EL (cell line): ENCODE measurements at places on chromosomes 2 and 18.

DNA sequence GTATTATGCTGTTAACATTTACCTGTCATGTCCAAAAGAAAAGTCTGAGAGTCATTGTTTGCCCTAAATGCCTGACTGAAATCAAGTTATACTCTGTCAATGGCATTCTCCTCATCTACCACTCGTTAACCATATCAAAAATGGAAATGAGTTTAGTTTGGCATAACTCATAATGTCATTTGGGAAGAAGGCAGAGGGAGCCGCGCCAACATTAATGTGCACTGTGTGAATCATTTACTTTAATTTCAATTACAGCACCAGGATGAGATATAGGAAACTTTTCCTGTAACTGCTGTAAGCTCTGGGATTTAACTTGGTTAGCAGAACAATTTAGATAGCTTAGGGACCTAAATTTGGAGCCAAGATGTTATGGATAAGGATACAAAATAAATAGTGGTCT lies 871.2 kb upstream of the POU3F3 start:
- DNase-seq: no peak

- DNase-seq: peak; percentile 10
These were observed 109.8 kb downstream of the ESCO1 start for GRCh38 chr18:21490748-21491147.

DNA sequence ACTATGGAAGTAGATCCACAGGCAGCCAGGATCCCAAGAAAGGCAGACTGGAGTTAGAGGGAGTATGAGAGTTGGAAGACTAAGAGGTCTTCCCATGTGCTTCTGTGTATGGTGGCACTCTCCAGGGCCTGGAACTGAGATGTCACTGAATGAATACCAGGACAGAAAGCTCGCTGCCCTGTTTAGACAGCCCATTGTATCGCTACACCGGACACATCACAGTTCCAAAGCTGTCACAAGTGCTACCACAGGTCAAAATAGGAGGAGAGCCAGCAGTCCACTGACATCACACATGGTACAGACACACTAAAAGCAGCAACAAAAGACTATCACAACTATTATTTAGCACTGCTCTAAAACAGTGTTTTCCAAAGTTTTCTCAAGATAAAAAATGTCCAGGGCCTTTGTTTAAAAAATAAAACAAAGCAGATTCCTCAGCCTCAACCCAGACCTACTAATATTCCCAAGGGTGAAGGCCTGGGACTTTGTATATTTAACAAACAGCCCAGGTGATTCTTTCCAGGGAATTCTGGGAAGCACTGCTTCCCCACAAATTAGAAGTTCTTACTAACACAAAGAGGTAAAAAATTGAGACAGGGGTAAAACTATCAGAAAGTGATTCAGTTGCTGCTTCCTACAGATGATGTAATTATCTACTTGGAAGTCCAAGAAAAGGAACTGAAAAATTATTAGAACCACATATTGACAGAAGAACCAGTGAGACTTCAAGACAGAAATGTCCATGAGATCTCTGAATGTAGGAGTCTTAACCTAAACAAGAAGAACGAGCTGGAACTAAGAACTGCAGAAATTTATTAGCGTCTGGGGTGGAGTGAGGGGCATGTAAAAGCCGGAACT lies 116.0 kb downstream of the DTNB start:
- DNase-seq: no peak

DNA sequence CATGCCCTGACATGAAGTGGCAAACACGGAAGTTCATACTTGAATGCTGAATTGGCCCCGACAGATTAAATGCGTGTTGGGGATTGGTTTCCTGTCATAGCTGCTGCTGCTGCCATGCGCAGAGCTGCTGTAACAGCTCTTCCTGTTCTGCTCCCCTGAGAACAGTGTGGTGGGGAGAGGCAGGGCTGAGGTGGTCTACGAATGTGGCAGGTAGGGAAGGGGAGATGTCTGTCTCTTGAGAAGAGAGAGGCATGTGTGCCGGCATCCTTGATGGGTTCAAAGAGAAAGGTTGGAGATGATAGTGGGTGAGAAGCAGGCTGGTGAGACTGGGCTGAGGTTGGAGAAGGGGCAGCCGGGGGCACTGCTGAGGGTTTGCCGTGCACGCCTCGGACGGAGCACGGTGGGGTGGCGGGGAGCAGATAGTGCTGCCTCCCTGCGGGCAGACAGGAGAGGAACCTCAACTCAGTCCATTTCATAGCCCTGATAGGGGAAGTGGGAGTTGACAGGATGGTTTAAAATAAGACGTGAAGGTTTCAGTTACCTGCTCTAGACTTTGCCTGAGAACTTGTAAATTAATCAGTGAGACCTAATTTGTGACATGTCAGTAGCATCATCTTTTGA lies 46.1 kb downstream of the TMEM185B start:
- no peak for DNase-seq

DNA sequence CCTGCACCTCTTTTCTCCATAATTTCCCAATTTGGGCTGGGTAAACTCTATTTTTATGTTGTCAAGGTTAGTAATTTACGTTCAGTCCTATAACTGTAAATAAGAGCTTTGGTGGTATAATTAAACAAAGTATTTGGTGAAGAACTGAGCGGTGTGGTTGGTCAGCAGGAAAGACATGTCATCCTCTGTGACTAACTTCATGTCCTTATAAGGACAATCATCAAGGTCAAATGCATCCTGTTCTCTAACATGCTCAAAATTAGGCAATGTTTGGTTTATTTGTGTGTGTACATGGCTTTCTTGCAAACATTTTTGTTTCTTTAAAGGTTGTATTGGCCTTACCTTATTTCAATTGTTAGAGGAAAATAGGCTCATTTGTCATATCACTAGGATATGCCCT lies 121.5 kb upstream of the NABP1 start:
- no peak for DNase-seq

GRCh38 chr2:220090050-220090449 lies 462.6 kb downstream of the SLC4A3 start:
- DNase-seq: peak; percentile 75

- DNase-seq: no peak
These were observed 75.4 kb downstream of the ANKRD12 start for GRCh38 chr18:9211955-9212354.

DNA sequence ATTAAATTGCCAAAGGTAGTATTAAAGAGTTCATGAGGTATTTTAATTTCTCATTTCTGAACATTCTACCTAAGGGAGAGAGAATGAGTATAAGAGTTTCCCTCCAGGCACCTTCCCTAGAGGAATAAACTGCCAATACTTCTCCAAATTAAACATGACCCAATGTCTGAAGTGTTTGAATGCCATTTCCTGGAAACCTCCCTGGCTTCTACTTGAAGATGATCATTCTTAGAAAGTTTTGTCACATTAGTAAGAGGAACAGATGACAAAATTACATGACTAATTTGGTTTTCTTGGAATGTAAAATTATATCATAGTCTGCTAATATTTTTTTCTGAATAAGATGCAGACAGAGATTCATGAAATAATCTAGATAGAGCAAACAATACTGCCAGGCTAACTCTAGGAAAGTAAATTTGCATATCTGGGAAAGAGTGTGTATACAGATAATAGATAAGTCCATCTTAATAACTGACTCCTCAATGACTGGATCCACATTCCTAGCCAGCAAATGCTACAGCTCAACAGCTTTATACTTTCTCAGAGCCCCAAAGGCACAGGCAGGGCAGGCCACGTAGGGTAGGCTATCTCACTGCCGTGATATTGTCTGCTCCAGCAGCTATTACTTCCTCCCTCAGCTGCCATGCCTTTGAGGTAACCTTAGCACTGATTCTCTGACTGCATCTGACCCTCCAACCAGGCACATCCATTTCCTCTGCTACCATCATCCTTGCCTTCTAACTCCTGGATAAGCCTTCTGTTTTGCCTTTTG lies 630.8 kb upstream of the PIK3C3 start:
- no peak for DNase-seq

DNA sequence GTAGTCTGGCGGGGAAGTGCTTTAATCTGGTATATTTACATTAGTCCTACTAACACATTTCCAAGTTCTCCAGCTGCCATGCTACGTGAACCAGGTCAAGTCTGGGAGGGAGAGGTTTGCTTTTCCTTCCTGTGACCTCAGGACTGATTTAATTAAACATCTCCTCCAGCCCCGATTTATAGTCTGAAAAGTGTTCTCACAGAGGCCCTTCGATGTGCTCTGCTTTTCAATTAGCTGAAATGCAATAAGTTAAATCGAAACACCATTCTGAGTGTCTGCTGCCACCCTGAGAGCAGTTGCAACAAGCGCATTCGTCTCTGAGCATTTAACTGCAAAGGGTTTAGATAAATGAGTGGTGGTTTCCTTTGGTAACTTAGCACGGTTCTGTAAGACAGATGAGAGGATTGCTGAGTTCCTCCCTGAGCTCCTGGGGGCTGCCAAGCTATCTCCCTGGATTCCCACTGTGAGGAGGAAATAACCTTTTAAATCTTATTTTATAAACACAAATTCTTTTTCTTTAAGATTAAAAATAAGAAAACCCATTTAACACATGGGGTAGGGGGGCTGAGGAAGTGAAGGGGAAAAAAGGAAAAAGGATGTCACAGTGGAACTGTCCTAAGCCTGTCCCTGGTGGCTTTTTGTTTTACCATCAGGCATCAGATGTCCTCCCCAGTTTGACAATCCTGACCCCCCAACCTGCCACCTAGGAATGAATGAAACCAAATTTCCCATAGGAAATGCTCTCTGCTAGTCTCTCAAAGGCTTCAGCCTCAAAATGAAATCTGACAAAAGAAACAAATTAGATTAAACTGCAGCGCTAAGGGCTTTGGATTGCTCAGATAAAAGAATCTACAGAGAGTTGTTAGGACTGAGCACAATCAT lies 56.5 kb upstream of the CREB1 start:
- DNase-seq: peak; percentile 81

- DNase-seq: no peak
These were observed 162.1 kb downstream of the BCL2 start for GRCh38 chr18:63157293-63158011.

DNA sequence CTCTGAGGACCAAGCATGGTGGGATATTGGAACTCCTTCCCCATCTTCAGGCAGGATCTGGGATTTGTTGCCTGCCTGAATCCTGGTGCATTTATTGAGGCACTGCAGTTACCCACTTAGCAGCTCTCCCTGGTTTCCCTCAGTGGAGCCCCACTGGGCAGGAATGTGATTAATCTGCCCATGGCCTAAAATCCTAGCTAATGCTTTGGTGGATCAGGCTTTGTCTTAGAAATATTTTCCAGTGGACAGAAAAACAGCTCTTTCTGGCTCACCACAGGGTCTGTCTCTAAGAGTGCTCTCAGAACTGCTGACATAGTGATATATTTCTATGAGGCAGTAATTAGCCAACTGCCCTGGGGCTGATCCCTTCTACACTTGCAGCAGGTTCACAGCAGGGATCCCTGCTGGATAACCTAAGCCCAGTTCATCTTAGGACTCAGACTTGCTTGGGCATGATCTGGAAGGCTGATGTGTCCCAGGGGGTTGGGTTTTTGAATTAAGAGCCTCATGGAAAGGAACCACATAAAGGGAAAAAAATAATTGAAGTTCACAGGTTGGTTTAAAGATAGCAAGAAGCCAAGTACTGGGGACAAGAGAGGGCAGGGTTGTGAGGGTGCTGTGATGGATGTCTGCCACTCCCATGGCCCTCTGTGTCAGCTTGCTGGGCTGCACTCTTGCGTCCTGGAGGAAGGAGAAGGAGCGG lies 44.3 kb upstream of the ZDBF2 start:
- peak; percentile 5 for DNase-seq

DNA sequence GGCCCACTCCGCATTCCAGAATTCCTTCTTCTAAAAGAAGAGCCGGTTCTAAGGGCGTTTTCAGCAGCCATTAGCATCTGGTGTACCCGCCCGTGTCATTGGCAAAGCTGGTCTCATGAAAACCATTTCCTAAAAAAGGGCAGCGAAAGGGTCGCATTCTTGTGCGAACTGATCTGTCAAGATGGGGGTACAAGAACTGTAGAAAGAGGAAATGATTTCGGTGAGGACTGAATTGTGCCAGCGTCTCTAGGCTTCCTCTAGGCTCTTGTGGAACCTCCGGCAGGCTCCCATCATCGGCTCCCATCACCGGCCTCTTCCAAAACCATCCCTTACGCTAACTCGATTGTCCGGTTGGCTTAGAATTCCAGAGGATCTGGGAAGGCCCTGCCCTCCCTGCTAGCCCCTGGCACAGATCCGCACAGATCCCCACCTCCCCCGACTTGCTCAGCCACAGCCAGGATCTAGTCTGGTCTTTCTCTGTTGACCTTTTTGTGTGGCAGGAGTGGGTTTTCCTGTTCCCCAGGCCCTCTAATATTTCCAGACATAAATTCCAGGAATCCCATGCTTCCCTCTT lies 1.3 kb downstream of the RAB31 start:
- DNase-seq: peak; percentile 40

GRCh38 chr2:102737431-102737830 lies 24.4 kb upstream of the TMEM182 start:
- no peak for DNase-seq
